ENCODE measurements at places on chromosomes 3 and 15.
A peak's percentile ranks its signal among the peaks of the same experiment; 100 is the strongest.

- DNase-seq = no peak
Observed at GRCh38 chr3:171506743-171507319, 46.6 kb upstream of the TNIK start.

DNA sequence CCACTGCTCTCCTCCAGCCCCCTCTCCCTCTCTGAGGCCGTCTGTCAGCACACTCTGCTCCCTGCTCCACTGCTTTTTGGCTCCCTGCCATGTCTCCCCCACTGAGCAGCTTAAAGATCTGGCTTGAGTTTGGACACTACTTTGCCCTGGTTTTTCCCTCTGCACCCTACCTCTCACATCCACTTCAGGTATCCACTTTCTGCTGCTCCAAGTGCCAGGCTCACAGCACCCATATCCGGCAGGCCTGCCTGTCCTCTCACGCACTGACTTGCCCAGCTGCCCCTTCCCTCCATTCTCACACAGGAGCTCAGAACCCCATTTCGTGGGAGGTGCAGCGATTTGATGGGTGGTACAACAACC, 3.7 kb downstream of the DUOX1 start:
- no peak for DNase-seq

DNA sequence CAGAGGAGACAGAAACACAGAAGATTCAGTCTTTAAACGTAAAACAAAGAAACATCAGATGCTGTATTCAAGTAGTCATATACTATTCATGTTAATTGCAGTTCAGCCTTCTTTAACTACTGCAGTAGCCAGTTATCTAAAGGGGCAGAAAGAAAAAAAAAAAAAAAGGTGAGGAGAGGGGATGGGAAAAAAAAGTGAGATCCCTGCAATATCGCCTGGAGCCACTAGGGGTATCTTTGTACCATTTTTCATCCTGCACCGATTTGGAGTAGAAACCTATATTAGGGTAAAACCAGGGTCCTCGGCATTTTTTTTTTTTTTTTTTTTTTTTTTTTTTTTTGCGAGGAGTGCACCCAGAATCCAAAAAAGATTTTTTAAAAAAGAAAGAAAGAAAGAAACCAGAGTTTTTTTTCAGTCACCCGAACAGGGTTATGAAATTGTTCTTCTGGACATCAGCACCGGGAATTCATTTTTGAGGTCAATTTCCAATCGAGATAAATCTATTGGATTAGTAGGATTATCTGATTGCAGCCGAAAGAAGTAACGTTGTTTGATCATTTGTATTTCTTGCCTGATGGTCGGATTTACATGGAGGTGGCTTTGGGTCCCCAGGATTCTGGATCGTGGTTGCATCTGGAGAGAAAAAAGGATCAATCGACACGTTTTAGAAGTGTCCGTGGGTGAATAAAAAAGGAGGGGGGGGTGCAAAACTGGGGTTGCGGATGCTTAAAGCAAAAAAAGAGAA, 186.7 kb downstream of the NLGN1 start:
- peak; percentile 42 for DNase-seq

DNA sequence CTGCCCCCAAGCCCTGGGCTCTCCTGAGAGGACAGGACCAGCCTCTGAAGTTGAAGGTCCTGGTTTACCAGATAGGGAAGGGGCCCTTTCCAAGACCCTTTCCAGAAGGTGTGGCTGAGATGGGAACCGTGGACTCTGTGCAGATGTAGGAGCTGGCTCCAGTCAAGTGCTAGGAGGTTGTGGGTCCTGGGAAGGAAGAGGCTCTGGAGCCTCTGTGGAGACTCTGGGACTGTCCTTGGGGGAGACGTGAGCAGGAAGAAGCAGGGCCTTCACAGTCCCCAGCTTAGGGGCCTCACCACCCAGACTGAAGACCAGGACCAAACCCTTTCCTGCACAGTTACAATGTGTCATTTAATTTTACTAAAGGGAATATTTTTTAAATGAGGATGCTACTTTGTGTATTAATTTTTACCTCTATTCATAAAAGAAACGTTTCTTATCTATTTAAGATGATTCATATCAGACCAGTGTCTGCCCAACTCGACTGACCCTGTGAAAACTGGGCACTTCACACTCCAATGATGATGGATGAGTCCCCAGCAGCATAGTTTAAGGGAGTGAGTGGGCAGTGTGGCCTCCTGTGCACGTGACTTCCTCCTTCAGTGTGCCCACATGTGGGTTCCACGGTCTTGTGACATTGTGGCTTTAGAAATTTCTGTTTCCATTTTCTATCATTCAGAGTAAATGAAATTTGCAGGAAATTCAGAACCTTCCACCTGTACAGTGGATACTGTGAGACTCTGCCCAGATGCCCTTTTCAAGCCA, 10.9 kb downstream of the CCR5AS start:
- DNase-seq = no peak

DNA sequence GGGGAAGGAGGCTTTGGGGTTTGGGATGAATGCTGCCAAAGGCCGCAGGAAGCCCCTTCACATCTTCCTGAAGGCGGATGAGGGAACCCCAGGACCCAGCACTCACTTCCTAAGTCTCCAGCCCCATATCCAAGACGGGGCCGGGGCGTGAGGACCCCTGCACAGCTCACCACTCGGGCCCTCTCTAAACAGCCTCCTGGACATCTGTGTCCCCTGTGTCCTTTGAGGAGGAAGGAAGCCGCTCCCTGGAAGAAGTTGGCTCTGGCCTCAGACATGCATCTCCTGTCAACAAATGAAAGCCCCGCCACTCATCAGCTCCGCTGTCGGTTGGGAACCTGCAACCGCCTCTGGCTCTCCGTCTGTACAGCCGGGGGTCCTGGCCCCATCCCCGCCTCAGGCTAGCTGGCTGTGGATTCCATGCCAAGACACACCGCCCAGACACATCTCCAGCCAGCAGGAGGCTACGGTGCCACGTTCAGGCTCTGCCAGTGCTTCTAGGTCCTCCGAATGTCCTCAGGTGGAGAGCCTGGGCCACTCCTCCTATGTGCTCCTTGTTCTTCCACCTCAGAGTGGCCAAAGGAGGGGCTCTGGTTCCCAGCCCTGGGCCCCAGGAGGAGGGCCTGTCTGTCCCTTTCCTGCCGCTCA, 140.0 kb upstream of the MEF2A start:
- DNase-seq = no peak

- DNase-seq = peak; percentile 28
Observed at GRCh38 chr3:152043620-152044019, 170.2 kb downstream of the SUCNR1 start.

- DNase-seq = no peak
Observed at GRCh38 chr3:162337630-162338029, 841.0 kb downstream of the OTOL1 start.

DNA sequence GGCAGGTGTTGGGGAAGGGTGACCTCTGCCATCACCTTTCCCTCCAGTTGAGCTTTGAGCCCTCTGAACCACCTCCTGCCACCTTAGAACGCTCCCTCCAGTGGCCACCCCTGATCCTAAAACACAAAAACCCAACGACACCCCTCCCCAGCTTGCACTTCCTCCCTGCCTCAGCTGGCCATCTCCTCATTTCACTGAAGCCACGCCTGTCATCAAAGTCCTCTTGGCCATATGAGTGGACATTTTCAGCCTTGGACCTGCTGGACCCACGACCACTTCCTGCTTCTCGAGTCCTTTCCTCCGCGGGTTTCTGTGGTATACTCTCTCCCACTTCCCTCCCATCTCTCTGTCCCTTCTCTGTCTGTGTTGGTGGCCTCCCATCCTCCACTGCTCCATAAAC, 48.5 kb upstream of the NR2C2 start:
- no peak for DNase-seq

- DNase-seq = peak; percentile 76
Observed at GRCh38 chr3:129226374-129226773, 23.0 kb upstream of the COPG1 start.

All from AG08395 (cell line).